Hematopoietic multipotent progenitor cell treated with erythropoietin and hydrocortisone succinate and interleukin-3 and kit ligand, for 17 days (in vitro differentiated cells): ENCODE measurements at places on chromosomes 7 and 10.

DNA sequence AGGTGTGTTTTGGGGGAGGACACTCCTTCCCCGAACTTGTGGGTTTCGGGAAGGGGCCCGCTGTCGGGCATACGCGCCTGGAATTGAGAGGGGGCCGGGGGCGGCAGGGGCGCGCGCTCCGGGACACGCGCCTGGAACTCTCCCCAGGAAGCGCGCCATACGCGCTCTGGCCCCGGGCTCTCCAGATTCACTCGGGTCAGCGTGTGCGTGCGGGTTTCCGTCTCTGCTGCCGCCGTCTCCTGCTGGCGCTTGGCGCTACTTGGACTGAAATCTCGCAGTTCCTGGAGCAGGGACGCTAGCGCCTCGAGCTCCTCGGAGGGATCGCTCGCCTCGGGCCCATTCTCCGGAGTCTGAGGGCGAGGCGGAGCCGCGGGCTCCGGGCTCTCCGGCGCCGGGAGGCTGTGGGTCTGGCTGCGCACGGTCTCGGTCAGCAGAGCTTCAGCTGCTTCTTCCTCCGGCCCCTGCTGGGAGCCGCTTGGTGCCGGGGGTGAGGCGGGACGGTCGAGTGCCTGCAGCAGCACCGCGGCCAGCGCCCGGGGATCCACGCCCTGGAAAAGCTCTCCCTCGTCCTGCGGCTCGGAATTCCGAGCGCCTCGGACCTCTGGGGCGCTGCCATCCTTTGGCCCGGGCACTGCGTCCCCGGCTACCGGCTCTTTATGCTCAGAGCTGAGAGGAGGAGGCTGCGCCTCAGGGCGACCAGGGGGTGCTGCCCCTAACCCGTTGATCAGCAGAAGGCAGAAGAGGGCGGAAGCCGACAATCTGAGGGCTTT lies 1.1 kb downstream of the VGF start:
- no peak for DNase-seq

- DNase-seq = no peak
Measured at GRCh38 chr7:19090526-19090925, 26.9 kb downstream of the TWIST1 start.

DNA sequence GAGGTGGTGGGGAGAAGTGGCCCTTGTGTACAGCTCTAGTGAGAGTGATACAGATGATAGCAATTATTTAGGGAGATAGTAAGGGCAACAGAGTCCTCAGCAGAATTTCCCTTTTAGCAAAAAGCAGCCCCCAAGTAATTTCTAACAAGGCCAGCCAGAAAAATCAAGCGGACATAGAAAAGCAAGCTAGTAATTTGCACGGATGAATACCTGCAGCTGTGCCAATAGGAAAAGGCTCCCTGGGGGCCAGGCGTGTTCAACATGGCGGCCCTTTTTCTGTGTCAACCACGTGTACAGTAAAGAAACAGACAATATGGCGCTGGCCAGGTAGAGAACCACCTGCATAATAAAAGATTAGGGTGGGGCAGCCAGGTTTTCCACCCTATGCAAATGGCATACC lies 7.4 kb downstream of the MCM10 start:
- DNase-seq = no peak

DNA sequence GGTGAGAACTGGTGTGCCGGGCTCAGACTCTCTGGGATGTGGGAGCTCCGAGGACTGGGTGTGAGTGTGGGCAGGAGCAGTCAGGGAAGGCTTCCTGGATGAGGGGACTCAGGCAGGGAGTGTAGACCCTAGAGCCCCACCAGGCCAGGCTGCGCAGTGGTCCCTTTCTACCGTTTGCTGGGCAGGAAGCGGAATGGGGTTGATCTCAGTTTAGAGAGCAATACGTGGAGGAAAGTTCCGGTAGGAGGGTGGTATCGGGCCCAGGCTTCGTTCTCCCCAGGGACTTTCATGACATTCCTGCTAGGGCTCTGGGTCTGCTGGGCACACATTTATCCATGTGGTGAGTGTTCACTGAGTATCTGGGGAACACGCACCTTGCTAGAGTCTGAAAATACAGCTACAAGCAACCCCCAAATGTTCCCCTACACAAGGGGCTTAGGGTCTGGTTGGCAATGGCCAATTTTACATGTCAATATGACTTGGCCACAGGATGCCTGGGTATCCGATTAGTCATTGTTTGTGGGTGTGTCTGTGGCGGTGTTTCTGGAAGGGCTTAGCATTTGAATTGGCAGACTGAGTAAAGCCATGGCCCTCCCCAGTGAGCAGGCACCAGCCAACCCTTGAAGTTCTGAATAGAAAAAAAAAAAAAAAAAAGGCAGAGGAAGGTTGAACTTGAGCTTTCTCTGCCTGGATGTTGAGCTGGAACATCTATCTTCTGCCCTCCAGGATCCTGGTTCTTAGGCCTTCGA lies 20.8 kb downstream of the GHRHR start:
- DNase-seq = no peak

- DNase-seq = no peak
Measured at GRCh38 chr10:70362328-70362727, 20.1 kb downstream of the LRRC20 start.

DNA sequence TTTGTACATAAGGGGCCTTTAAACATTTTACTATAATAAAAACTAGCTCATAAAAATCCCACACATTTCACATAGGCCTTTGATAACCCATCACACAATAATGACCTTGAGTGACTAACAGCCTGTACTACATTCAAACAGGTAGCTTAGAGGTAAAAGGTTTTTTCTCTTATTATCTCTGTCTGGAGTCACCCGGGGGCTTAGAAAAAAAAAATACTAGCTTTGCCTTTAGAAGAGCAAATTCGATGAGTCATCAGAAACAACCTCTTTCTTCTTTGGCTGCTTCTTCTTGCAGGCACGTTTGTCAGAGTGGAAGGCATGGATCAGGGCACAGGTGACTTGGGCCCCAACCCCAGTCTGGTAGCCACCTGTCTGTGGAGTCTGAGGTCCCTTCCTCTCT lies 43.4 kb upstream of the ADO start:
- DNase-seq = no peak

GRCh38 chr7:104552102-104552501 lies 223.7 kb downstream of the LHFPL3 start:
- no peak for DNase-seq

DNA sequence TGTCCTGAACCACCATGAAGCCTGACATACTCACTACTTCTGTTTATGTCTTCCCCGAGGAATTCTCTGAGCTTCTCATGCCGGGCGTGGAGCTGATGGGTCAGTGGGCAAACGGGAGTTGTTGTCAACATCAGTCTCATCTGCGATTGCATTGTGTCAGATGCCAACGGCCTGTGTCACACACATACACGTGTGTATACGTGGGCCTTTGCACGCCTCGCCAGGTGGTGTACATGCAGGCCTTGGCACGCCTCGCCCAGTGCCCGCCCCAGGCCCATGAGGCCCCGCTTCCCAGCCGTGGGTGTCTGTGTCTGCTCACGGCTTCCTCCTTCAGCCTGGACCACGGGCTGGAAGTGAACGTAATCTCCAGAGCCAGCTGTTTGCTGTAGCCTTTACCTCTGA lies 7.5 kb upstream of the CSGALNACT2 start:
- no peak for DNase-seq

DNA sequence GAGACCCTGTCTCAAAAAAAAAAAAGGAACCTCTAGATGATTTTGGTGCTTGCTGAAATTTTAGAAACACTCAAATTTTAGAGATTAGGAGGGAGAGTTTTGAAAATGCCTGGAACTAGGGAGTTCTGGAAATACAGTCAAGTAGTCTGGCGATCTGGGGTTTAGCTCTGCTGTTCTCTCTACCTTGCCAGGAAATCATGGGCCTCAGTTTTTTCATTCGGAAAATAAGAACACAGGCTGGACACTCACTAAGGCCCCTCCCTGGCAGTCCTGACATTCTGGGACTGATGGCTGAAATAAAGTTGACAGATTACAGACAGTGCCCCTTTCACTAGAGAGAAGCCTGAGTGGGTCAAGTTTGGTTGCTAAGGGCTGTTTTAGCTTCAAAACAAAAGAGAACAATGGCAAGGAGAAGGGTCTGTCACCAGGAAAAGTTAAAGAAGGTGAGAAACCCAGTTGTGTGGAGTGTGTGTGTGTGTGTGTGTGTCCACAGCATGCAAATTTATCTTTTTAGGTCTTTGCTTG lies 25.0 kb upstream of the CALN1 start:
- DNase-seq = no peak

DNA sequence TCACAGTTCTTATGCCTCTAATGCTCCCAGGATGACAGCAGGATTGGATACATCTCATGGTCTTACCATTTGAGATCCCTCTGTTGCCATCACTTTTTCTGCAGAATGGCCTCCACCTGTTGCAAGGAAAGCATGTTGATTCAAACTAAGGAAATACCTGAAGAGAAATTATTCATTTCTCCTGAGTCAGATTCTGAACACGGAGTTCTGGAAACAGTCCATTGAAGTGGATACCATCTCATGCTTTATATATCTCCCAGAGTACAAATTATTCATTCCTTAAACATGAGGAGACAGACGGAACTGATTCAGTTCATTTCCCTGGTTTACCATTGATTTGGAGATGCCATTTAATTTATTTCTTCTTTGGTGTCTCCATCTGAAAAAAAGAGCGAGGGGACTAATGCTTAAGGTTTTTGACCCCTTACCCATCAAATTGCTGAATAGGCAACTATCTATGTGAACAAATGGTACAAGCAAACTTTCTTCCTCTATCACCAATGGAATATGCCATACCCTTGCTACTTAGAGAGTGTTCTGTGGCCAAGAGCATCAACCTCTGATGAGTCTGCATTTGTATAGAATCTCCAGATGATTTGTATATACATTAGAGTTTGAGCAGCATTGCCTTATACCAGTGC lies 305.0 kb upstream of the LRGUK start:
- DNase-seq = no peak

DNA sequence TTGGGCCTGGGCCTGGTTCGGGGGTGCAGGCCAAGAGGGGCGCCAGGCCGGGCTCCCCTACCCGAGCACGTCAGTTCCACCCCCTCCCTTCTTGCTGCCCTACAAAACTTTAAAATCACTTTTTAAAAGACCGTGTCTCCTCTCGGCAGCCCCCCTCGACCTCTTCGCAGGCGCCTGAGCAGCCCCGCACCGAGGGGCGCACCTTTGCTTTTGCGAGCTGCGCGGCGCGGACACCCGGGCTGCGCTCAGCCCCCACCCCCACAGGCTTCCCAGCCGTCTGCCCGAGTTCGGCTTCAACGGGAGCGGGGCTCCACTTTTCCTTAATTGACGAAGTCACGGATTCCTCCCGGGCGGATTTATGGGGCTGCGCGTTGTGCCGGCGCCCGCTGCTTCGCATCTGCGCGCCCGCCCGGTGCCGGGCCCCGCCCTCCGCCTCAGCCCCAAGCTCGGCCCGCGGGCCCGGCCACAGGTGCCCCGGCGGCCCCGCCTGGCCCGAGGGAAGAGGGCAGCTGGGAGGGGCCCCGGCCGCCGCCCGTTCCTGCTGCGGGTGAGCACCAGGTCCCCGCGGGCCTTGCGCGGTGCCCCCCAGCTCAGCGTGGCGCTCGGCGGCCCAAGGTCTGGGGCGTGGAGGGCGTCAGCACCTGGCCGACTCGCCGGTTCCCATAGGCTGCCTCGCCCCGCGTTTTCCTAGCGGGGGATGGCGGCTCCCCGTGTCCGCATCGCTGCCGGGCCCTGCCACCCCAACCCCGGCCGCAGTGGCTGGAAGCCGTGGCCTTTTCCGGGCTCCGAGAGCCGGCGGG lies 10.8 kb upstream of the MNX1 start:
- DNase-seq = no peak

- peak; percentile 59 for DNase-seq
Measured at GRCh38 chr10:32957341-32958084, 517 bp downstream of the ITGB1 start.

GRCh38 chr10:46539596-46540411 lies 16.7 kb downstream of the GPRIN2 start:
- no peak for DNase-seq

GRCh38 chr7:159098424-159098786 lies 46.3 kb downstream of the VIPR2 start:
- DNase-seq = no peak

DNA sequence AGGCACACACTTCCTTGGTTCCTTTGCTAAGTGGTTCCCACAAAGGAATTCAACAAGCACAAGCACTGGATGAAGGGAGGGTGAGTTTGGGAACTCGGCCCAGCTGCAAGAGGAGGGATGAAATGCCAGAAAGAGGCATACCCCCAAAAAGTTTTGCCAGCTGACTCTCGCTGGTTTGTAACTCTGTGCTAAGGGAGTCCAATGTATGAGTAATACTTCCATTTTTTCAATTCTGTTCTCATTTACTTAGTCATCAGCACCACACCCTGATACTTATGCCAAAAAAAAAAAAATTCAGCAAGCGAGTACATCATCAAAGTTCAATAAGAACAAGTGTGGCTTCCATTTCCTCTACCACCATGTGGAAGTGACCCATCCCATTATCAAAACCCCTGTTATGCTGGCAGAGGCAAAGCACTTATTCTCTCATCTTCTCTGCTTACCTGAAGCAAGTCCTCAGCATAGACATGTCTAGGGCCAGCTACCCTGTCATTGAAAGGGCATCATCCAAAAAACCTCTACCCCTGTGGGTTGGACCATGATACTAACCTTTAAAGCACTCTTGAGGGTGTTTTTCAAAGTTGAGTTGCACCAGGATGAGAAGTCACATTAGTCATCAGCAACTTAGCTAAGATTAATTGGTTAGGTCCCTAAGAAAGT lies 6.9 kb upstream of the HYCC1 start:
- no peak for DNase-seq

GRCh38 chr7:16935341-16935735 lies 53.6 kb upstream of the AGR3 start:
- no peak for DNase-seq

DNA sequence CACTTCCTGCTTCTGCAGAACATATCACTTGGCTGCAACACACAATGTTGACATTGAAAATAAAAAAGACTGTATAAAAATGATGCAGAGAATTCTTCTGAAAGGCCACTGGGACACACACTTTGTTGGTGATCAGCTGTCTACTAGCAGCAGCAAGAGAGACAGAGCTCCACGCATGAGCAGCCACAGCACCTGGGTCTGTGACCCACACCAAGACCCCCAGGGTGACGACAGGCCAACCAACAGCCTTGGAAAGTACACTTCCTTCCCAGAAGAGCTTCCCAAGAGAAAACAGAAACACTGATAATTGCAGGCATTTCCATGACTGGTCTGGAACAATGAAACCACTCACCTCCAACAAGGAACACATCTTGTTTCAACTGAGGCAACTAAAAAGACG lies 239.0 kb downstream of the DIP2C start:
- DNase-seq = no peak

GRCh38 chr10:45532480-45532879 lies 140.1 kb downstream of the ZFAND4 start:
- DNase-seq = peak; percentile 49

DNA sequence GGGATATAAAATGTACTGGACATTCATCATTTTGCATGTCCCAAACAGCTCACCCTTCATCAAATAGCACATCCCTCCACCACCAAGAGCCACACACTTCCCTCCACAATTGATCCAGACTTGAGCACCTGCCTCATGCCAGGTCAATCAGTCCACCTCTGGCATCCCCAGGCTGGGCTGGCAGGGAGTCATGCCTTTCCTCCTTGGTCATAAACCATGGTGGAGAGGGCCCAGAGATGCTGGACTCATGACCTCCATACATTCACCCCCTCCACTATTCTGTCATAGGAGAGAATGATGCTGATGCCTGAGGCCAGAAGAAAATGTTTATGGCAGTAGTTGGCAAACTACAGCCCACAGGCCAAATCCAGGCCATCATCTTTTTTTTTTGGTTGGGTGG lies 16.1 kb upstream of the GDF10 start:
- no peak for DNase-seq

- no peak for DNase-seq
Measured at GRCh38 chr7:106039486-106040060, 72.5 kb downstream of the SYPL1 start.

GRCh38 chr7:146216396-146217041 lies 99.9 kb downstream of the CNTNAP2 start:
- DNase-seq = no peak
